Calu3 (cell line): ENCODE measurements at places on chromosomes 7 and 10.

DNA sequence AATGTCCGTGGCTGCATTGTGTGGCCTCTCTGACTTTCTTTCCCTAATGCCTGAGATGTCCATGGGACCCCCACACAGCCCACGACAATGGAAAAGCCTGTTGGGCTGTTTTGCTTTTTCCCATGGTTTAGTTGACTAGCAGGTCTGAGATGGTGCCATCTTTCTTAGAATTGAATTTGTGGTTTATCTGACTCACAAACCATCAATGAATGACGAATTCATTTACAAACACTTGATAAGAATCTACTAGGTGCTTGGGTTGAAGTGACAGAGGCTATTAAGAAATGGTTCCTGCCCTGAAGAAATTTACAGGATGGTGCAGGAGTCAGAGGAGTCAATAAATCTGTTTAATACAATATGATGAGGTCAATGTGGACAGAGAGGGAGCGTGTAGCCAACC, 75.4 kb downstream of the OTUD1 start:
- peak overlapping the region; percentile 14 for H3K27ac ChIP-seq
- no peak for DNase-seq
- no peak overlapping the region for H3K4me3 ChIP-seq
- peaks cover 34% of the 10 kb centered on the region for H3K4me1 ChIP-seq

- no peaks in the 10 kb centered on the region for H3K4me1 ChIP-seq
- no peaks in the 10 kb centered on the region for H3K36me3 ChIP-seq
- DNase-seq, result no peak
- H3K27me3 ChIP-seq, result no peaks in the 10 kb centered on the region
These were observed 58.3 kb downstream of the MMRN2 start for GRCh38 chr10:86899132-86899531.

GRCh38 chr10:132249824-132250375, 57.9 kb downstream of the STK32C start:
- no peaks in the 10 kb centered on the region for H3K27me3 ChIP-seq
- H3K4me1 ChIP-seq, result no peaks in the 10 kb centered on the region
- H3K36me3 ChIP-seq, result peaks cover 12% of the 10 kb centered on the region
- DNase-seq, result no peak

DNA sequence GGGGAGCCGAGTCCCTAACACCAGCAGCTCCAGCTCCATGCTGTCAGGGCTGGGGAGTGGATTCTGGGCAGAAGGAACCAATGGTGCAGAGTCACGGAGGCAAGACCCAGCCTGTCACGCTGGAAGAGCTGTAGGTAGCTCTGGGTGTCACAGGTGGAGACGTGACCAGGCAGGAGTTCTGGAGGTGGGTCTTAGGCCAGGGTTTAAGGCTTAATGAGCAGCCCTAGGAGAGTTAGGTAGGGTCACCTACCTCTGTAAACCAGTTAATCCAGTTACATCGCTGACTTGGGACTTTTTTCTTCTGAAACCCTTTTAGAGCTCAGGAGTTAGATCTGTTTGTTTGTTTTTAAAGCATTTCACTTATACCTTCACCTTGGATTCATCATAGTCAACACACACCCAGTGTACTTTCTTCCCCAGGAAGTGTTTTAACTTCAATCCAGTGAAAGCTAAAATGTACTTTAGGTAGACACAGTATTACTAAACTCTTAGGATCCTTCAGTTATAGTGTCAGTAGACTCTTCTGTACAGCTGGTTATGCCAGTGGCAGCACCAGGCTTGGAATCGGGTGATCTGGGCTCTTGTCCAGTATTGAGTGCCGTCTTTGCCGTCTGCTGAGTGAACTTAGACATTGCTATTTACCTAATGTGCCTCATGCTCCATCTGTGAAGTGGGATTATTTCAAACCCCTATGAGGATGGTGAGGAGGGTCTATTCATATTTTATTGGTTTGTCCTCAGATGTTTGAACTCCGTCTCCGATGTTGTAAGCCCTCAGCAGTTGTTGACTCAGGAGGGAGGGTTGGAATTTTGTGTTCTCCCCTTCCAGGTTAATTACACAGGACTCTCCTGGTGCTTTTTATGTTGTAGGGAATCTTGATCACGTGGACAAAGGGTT, 31.0 kb downstream of the TACR2 start:
- no peak overlapping the region for H3K4me3 ChIP-seq
- H3K4me1 ChIP-seq, result peaks cover 8% of the 10 kb centered on the region
- H3K27me3 ChIP-seq, result no peaks in the 10 kb centered on the region
- no peak overlapping the region for H3K27ac ChIP-seq
- DNase-seq, result no peak

GRCh38 chr7:36742911-36743775, 18.8 kb upstream of the AOAH start:
- no peaks in the 10 kb centered on the region for H3K27me3 ChIP-seq
- no peak overlapping the region for H3K4me3 ChIP-seq
- H3K27ac ChIP-seq, result no peak overlapping the region
- H3K36me3 ChIP-seq, result no peaks in the 10 kb centered on the region
- peaks cover 27% of the 10 kb centered on the region for H3K4me1 ChIP-seq

DNA sequence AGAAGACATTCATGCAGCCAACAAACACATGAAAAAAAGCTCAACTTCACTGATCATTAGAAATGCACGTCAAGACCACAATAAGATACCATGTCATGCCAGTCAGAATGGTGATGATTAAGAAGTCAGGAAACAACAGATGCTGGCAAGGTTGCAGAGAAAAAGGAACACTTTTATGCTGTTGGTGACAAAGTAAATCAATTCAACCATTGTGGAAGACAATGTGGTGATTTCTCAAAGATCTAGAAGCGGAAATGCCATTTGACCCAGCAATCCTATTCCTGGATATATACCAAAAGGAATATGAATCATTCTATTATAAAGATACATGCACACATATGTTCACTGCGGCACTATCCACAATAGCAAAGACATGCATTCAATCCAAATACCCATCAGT, 77.6 kb downstream of the C10orf90 start:
- H3K36me3 ChIP-seq, result no peaks in the 10 kb centered on the region
- no peak overlapping the region for H3K4me3 ChIP-seq
- H3K27ac ChIP-seq, result no peak overlapping the region
- no peaks in the 10 kb centered on the region for H3K4me1 ChIP-seq

DNA sequence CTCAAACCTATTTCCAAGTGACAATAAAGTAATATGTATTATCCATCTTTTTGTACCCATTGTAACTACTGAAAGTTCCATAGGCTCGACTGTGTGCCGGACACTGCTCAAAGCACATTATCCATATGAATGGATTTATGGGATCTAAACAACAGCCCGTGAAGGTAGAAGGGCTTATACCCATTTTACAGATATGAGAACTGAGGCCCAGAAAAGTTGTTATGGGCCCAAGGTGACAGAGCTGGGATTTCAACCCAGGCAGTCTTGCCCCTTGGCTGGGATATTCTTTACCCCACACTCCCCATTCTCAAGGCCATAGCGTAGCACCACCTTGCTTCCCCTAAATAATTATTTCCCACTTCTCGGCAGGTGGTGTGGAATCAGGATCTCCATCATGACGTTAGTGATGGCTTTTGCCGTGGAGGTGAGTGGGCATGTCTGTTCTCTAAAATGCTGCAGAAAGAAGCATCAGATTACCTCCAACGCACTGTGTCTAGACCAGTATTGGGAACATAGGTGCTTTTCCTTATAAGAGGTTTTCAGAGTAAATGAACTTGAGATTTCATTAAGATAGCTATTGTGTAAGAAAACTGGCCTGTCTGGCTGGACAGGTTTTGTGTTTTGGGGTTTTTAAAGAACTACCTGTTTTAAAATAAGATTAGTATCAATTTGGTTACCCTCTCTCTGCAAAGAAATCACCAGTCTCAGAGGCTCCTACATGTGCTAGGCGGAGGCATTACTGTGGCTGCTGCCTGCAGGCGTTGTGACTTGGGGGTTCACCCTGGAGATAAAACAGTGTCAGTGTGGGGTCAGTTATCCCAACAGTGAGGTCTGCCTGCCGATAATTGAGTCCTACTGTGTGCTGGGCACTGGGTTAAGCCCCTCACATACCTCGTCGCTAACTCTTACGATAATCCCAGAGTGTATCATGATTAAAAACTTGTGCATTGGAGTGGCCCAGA, 85.1 kb upstream of the SDK1 start:
- no peaks in the 10 kb centered on the region for H3K27me3 ChIP-seq
- peak; percentile 60 for DNase-seq
- peak overlapping the region; percentile 31 for H3K4me3 ChIP-seq
- peak overlapping the region; percentile 69 for H3K27ac ChIP-seq
- peaks cover 7% of the 10 kb centered on the region for H3K36me3 ChIP-seq

GRCh38 chr7:135584362-135585353, 26.9 kb downstream of the NUP205 start:
- no peaks in the 10 kb centered on the region for H3K27me3 ChIP-seq
- no peaks in the 10 kb centered on the region for H3K4me1 ChIP-seq
- H3K36me3 ChIP-seq, result peaks cover 35% of the 10 kb centered on the region
- no peak overlapping the region for H3K4me3 ChIP-seq
- no peak overlapping the region for H3K27ac ChIP-seq
- no peak for DNase-seq

GRCh38 chr10:121956111-121957061, 18.6 kb downstream of the NSMCE4A start:
- H3K36me3 ChIP-seq, result peaks cover 8% of the 10 kb centered on the region
- H3K27ac ChIP-seq, result peak overlapping the region; percentile 44
- no peaks in the 10 kb centered on the region for H3K27me3 ChIP-seq
- no peak overlapping the region for H3K4me3 ChIP-seq
- DNase-seq, result no peak
- H3K4me1 ChIP-seq, result no peaks in the 10 kb centered on the region

DNA sequence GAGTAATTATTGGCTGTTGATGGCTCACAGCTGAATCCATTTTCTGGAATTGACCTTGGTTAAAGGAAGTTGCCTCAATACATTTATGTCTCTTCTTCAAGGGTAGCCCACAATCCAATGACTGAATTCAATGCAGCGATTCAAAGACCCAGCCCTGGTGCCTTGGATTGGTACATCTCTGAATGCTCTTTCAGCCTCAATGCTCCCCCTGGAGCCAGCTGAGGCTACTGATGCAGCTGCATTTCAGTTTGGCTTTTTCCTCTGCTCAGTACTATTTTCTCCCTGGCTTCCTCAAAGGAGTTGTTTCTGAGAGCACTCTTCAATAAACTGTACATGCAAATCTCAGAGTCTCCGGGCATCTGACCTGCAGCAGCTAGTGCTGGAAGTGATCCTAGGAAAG, 633 bp upstream of the EBLN1 start:
- no peaks in the 10 kb centered on the region for H3K4me1 ChIP-seq
- no peak for DNase-seq
- no peak overlapping the region for H3K4me3 ChIP-seq
- no peaks in the 10 kb centered on the region for H3K27me3 ChIP-seq

DNA sequence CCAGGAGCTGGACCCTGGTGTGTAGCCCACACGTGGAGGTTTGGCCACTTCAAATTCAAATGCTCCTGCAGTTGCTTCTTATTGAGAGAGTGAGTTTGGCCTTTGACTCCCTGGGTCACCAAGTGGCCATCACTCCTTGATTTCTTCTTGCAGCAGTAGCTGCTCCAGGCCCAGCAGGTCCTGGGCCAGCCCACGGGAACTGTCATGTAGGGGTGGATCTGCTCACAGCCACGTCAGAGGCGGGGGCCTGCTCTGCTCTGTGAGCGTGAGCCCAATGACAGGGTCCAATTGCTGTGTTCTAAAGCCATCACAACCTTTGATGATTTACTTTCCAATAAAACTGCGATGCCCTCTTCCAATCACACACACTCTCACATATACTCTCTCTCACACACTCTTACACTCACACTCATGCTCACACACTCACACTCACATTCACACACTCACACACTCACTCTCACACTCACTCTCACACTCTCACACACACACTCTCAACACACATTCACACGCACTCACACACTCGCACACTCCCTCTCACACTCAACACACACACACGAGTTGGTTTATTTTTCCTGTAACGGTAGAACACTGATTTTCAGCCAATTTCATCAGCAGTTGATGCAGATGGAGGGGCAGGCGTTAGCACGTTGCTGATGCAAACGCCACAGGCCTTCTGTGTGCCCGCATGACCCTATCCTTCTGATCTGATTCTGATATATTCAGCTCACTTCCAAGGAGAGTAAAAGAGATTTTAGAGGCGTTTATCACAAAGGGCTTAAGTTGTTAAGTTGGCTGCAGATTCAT, 210.7 kb upstream of the PPP2R2D start:
- H3K27ac ChIP-seq, result no peak overlapping the region
- no peaks in the 10 kb centered on the region for H3K4me1 ChIP-seq
- H3K36me3 ChIP-seq, result no peaks in the 10 kb centered on the region
- DNase-seq, result no peak

DNA sequence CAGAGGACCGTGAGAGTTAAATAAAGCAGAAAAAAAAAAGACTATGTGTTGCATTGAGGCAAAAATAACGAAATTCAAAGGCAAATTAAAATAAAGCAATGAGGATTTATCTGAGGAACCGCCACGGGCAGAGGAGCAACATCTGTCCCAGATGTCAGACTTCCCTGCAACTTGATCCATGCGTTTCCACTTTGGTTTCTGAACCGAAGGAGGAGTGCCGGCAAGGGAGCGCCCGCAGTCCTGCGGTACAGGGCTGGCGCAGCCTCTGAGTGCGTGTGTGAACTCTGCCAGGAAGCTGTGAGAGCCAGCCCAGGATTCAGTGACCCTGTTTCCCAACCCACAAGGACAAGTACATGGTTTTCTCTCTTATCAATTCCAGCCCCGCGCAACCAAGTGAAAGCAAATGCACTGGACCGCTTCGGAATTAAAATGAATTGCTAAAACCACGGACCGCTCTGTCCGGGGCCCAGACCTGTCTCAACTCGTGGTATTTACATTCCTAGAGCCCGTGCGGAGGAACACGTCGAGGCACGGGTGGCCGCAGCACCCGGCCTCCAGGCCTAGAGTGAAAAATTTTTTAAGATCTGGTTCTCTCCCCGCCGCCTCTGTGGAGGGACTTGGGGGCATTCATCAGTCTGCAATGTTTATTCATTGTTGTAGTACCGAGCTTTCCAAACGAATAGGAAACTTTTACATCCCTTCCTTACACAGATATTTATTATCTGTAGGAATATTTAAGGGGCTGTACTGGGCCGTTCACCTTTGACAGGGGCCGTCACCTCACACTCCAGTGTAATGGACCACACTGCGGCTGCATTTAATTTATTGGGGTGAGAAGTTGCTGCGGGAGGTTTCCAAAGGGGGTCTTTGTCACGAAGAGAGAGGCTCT, 291.5 kb upstream of the NFE2L3 start:
- H3K27me3 ChIP-seq, result peaks cover 38% of the 10 kb centered on the region
- no peak for DNase-seq
- H3K4me1 ChIP-seq, result no peaks in the 10 kb centered on the region
- H3K36me3 ChIP-seq, result peaks cover 14% of the 10 kb centered on the region
